ENCODE measurements at places on chromosomes 2 and 18. TPM values are rescaled to one million over a fixed set of nuclear protein-coding genes. Genes with fewer than 3 reads are reported as not detected.

DYNAP gene
- not detected for total RNA-seq

NEU4 gene
- total RNA-seq, result 0.14 TPM

ABI2 gene
- total RNA-seq, result 74.7 TPM

LGALSL gene
- total RNA-seq, result 10.5 TPM

CCL20 gene
- 4.3 TPM for total RNA-seq

STPG4 gene
- 0.10 TPM for total RNA-seq

KIF5C gene
- 0.42 TPM for total RNA-seq

SH2D6 gene
- total RNA-seq, result 1.6 TPM

INHA gene
- total RNA-seq, result 0.51 TPM

AFF3 gene
- total RNA-seq, result 0.22 TPM

TMEM182 gene
- 3.6 TPM for total RNA-seq

PRSS56 gene
- total RNA-seq, result 0.27 TPM

NBEAL1 gene
- total RNA-seq, result 3.8 TPM

FOXI3 gene
- total RNA-seq, result not detected

AGXT gene
- not detected for total RNA-seq

RIT2 gene
- total RNA-seq, result not detected

LTBP1 gene
- 26.4 TPM for total RNA-seq

OTOF gene
- total RNA-seq, result 0.07 TPM

CCDC85A gene
- total RNA-seq, result 0.10 TPM

PID1 gene
- 3.3 TPM for total RNA-seq

RAPGEF4 gene
- total RNA-seq, result 0.12 TPM

TEX44 gene
- not detected for total RNA-seq

RAB6C gene
- not detected for total RNA-seq

POTEC gene
- total RNA-seq, result not detected

AKAIN1 gene
- not detected for total RNA-seq

USP14 gene
- 66.2 TPM for total RNA-seq

CHRNG gene
- not detected for total RNA-seq

PARD6G gene
- 3.4 TPM for total RNA-seq

NIFK gene
- 60.4 TPM for total RNA-seq

CDK15 gene
- total RNA-seq, result not detected

CREG2 gene
- 10.0 TPM for total RNA-seq

PRKAG3 gene
- not detected for total RNA-seq

CCDC138 gene
- 9.0 TPM for total RNA-seq

MC4R gene
- not detected for total RNA-seq

SERPINB7 gene
- total RNA-seq, result 1.9 TPM

ZNF804A gene
- total RNA-seq, result not detected

EPHA4 gene
- total RNA-seq, result 0.53 TPM

SKOR2 gene
- not detected for total RNA-seq

IL36G gene
- total RNA-seq, result not detected

MOCOS gene
- total RNA-seq, result 2.7 TPM

PFN4 gene
- total RNA-seq, result 1.5 TPM

TLX2 gene
- 0.30 TPM for total RNA-seq

QPCT gene
- 17.2 TPM for total RNA-seq

C2orf78 gene
- not detected for total RNA-seq

COL5A2 gene
- 73.8 TPM for total RNA-seq

KRTCAP3 gene
- total RNA-seq, result 1.1 TPM

CAPN14 gene
- not detected for total RNA-seq

CD207 gene
- not detected for total RNA-seq

NPAS2 gene
- total RNA-seq, result 114 TPM

SRD5A2 gene
- total RNA-seq, result not detected

LMAN1 gene
- total RNA-seq, result 17.8 TPM

NEUROD1 gene
- not detected for total RNA-seq

CRACDL gene
- total RNA-seq, result 0.32 TPM

Data from A549 treated with RU486 at 1 μM for 4 hours (cell line).